CD4-positive, alpha-beta T cell treated with Interleukin-6 for 4 hours (primary cell): ENCODE measurements at places on chromosomes 1 and 21.

- no peak for DNase-seq
Observed at GRCh38 chr1:48760857-48761256, 15.8 kb downstream of the BEND5 start.

GRCh38 chr1:243851257-243851756 is 1.3 kb upstream of the AKT3 start:
- no peak for DNase-seq

- DNase-seq: no peak
Observed at GRCh38 chr1:98333406-98333805, 328.1 kb upstream of the SNX7 start.

GRCh38 chr1:153533689-153534201 is 2.0 kb downstream of the S100A6 start:
- no peak for DNase-seq

- no peak for DNase-seq
Observed at GRCh38 chr1:173245892-173246291, 38.8 kb upstream of the TNFSF4 start.

DNA sequence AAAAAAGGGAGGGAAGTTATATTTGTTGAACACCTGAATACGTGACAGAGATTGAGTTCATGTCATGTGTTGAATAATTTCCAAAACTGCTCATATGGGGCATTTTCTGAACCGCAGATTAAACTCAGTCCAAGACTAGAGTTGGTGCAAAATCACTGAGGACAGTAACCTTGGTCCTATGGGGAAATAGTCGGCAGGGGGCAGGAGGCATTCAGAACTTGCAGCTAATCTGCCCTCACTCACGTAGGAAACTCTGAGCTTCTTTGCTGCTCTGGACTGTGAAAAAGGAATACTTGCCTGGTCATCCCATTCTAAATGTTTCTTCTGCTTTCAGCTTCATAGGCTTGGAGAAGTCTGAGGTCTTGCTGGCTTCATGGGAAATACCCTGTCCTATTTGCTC is 228.3 kb upstream of the ZP4 start:
- no peak for DNase-seq

- no peak for DNase-seq
Observed at GRCh38 chr1:147586414-147586813, 45.1 kb downstream of the BCL9 start.
